Pulmonary artery endothelial cell (primary cell): ENCODE measurements at places on chromosomes 3 and 15. TPM values are rescaled to one million over a fixed set of nuclear protein-coding genes. Genes with fewer than 3 reads are reported as not detected.

Gene STRIT1
- not detected in 2 replicates for total RNA-seq

Gene MYEF2
- total RNA-seq = 31.3 and 34.3 TPM in 2 replicates

Gene TPRG1
- 0.13 TPM in 1 of 2 replicates, not detected in the other for total RNA-seq

Gene PTPRG
- 41.0 and 45.1 TPM in 2 replicates for total RNA-seq

Gene GCNT3
- total RNA-seq = 0.14 TPM in 1 of 2 replicates, not detected in the other

Gene MORC1
- not detected in 2 replicates for total RNA-seq

Gene GOLGA8B
- total RNA-seq = 11.2 and 14.6 TPM in 2 replicates

Gene TRIM59
- 22.8 and 38.1 TPM in 2 replicates for total RNA-seq

Gene FEZF2
- not detected in 2 replicates for total RNA-seq

Gene MESP2
- 0.14 TPM in 1 of 2 replicates, not detected in the other for total RNA-seq

Gene INSYN1
- total RNA-seq = 0.11 and 0.26 TPM in 2 replicates

Gene ALDH1A2
- 4.0 and 91.0 TPM in 2 replicates for total RNA-seq

Gene TMEM207
- total RNA-seq = not detected in 2 replicates

Gene CCDC9B
- 17.0 and 25.1 TPM in 2 replicates for total RNA-seq

Gene LMAN1L
- not detected in 2 replicates for total RNA-seq

Gene SOX14
- total RNA-seq = not detected in 2 replicates

Gene AGBL1
- total RNA-seq = not detected in 2 replicates

Gene SLC9C1
- total RNA-seq = under 0.01 and 0.11 TPM in 2 replicates

Gene POPDC2
- total RNA-seq = 0.07 and 0.11 TPM in 2 replicates

Gene CCDC39
- total RNA-seq = not detected in 2 replicates

Gene EOGT
- total RNA-seq = 122 and 125 TPM in 2 replicates

Gene RETNLB
- not detected in 2 replicates for total RNA-seq

Gene PPM1L
- total RNA-seq = 1.8 TPM in 2 replicates

Gene ROBO2
- 0.42 and 2.9 TPM in 2 replicates for total RNA-seq

Gene MYH15
- total RNA-seq = 0.21 and 0.26 TPM in 2 replicates

Gene GOLGA8H
- 1.2 and 2.0 TPM in 2 replicates for total RNA-seq

Gene ATP8B4
- total RNA-seq = not detected in 2 replicates

Gene DUOXA2
- not detected in 2 replicates for total RNA-seq

Gene ATOSA
- total RNA-seq = 26.9 and 41.7 TPM in 2 replicates

Gene P3H2
- 0.88 and 1.3 TPM in 2 replicates for total RNA-seq

Gene TMCO5A
- total RNA-seq = not detected in 2 replicates

Gene TNNC1
- total RNA-seq = 0.18 TPM in 1 of 2 replicates, not detected in the other

Gene PGBD4
- 1.1 and 1.7 TPM in 2 replicates for total RNA-seq

Gene ASB14
- total RNA-seq = under 0.01 TPM in 1 of 2 replicates, not detected in the other

Gene RASL12
- total RNA-seq = not detected in 2 replicates

Gene LYZL4
- not detected in 2 replicates for total RNA-seq

Gene ROPN1
- total RNA-seq = not detected in 2 replicates

Gene LRRC31
- not detected in 2 replicates for total RNA-seq

Gene SENP8
- 1.3 and 2.2 TPM in 2 replicates for total RNA-seq

Gene PRSS50
- not detected in 2 replicates for total RNA-seq

Gene FILIP1L
- total RNA-seq = 21.6 and 35.6 TPM in 2 replicates

Gene GOLGA8N
- 1.4 and 3.9 TPM in 2 replicates for total RNA-seq

Gene SNX22
- total RNA-seq = 1.3 and 3.6 TPM in 2 replicates

Gene DNAH12
- total RNA-seq = 0.04 and 0.07 TPM in 2 replicates

Gene WDR73
- 23.8 and 31.3 TPM in 2 replicates for total RNA-seq
